T-cell (primary cell): ENCODE measurements at places on chromosomes 16 and 17.

DNA sequence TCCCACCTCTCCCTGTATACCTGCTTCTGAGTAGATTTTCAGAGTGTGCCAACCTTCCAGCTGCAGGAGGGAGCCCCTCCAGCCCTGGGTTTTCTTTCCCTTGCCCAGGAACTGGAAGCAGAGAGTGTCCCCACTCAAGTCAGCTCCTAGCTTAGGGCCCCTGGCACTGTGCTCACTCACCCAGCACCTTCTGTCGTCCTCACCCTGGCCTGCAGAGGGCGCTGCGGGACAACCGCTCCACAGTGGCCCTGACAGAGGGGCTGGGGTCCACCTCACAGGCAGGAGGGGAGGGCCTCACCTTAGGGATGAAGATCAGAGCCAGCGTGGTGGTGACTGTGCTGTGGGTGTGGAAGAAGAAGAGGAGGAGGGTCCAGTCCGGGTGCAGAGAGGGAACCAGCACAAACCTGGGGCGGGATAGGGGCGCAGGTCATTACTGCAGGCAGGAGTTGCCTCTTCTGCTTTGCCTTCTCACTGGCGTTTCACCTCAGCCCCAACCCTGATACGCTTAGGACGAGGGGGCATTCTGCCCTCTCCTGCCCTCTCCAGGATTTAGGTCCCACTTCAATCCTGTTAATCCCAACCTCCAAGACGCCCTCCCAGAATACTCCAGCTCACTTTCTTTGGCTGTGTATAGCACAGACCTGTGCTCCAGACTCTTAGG is 10.0 kb downstream of the GPR179 start:
- no peak for DNase-seq

- no peak for DNase-seq
These were observed 3.2 kb upstream of the IGF2BP1 start for GRCh38 chr17:48993951-48994350.

GRCh38 chr17:45904866-45905265 is 10.5 kb downstream of the MAPT start:
- no peak for DNase-seq

- no peak for DNase-seq
These were observed 77.4 kb downstream of the SKAP1 start for GRCh38 chr17:48352630-48353029.

- no peak for DNase-seq
These were observed 91.1 kb downstream of the ASIC2 start for GRCh38 chr17:33202021-33202420.

- DNase-seq, result no peak
These were observed 32.0 kb downstream of the GAS7 start for GRCh38 chr17:10166176-10166935.

DNA sequence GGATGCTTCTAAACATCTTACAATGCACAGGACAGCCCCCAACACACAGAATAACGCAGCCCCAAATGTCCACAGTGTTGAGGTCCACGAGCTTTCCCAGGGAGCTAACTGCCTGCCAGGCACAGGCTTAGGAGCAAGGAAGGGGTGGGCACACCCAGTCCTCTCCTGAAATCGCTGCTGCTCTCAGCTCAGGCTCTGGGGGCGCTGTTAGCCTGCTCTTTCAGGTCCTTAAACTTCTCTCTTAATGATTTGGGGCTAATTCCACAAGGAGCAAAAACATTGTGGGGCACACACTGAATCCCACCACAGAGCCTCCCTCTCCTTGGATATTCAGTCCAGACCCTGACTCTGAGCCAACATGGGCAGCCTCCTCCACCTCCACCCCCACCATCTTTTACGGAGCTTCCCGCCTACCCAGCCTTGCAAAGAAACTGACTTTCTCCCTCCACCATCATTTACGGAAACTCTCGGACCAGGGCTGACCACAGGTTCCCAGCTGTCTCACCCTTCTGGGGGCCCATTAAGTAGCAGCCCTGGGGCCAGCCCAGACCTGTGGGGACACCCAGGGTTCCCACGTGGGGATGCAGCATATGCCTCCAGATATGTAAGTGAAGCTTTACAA is 1.1 kb downstream of the CD300H start:
- DNase-seq, result peak; percentile 10

DNA sequence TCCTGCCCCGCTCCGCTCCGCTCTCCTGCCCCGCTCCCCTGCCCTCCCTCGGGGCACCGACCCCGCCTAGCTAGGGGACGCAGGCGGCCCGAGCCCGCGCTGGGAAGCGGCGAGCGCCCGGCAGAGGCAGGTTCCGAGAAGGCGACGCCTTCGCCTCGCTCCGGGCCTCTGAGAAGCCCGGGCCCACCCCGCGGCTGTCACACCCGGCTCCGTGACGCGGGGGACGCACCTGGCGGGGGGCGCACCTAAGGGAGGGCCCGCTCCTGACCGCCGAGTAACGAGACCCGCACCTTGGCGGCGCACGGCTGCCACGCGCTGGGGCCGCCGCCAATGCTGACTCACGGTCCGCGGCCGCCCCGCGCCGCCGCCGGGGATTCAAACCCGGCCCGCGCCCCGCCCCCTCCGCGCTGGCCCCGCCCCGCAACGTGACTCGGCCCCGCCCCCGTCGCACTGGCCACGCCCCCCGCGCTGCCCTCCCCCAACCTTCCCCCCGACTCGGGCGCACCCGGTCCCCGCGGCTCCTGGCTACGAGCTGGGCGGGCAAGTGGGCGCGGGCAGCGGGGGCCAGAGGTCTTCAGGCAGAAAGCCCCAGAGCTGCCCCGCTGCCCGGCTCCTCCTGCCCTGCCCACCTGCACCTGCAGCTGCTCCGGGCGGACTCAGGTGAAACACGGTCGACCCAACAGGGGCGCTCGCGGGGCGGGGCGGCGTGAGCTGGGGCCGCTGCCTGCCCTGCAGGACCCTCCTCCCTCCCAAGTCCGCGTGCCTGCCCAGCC is 27.8 kb downstream of the GNPTG start:
- peak; percentile 22 for DNase-seq

GRCh38 chr17:63039342-63039741 is 73.3 kb downstream of the TANC2 start:
- DNase-seq, result no peak
